ENCODE measurements at places on chromosomes 1 and 21. TPM values are rescaled to one million over a fixed set of nuclear protein-coding genes. Genes with fewer than 3 reads are reported as not detected.

TRIM62 gene
- 4.3 TPM for total RNA-seq

LRP8 gene
- total RNA-seq = 2.4 TPM

LCE2B gene
- not detected for total RNA-seq

THEM5 gene
- not detected for total RNA-seq

AK5 gene
- total RNA-seq = not detected
